ENCODE measurements at places on chromosomes 7 and 10.

GRCh38 chr10:311901-312665 lies 176.8 kb downstream of the ZMYND11 start:
- DNase-seq = no peak

GRCh38 chr7:25482631-25483030 lies 254.3 kb upstream of the NPVF start:
- DNase-seq = no peak

DNA sequence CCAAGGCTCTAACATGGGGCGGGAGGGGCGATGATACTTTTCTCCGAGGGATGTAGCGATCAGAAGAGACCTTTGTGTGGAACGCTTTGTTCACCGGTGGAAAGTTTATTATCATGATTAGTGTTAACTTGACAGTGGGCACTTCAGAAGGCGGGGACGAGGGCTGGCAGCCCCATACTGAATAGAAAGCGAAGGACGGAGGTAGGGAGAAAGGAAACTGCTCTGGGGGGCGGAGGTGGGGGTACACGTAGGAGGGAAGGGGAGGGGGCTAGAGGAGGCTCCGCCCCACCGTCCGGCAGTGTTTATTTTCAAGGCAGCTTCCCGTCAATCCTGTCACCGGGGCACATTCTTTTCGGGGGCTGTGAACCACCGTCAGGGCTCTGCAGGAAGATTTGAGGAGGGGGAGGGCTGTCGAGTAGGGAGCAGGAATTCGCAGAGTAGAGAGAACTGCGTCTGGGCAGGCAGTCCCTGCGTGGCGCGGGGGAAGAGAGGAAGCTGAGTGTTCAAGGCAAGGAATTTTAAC lies 9.4 kb upstream of the NKX2-3 start:
- DNase-seq = no peak

- no peak for DNase-seq
Observed at GRCh38 chr7:116172353-116172752, 38.0 kb upstream of the TES start.

DNA sequence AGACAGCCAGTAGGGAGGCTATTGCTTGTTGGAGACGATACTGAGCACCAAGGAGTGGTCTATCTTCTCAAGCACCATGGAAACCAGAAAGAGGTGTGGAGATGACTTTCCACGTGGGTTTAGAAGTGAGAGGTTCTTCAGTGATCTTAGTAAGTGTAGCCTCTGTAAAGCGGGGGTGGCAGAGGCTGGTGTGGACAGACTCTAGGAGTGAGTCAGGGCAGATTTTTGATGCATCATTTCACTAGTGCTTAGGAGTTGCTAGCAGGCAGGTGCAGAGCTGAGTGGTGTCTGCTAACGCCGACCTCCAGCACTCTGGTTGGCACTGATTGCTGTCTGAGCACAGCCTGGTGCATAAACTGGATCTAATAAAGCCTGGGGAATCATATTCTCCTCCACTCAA lies 78.4 kb upstream of the ADO start:
- peak; percentile 67 for DNase-seq

DNA sequence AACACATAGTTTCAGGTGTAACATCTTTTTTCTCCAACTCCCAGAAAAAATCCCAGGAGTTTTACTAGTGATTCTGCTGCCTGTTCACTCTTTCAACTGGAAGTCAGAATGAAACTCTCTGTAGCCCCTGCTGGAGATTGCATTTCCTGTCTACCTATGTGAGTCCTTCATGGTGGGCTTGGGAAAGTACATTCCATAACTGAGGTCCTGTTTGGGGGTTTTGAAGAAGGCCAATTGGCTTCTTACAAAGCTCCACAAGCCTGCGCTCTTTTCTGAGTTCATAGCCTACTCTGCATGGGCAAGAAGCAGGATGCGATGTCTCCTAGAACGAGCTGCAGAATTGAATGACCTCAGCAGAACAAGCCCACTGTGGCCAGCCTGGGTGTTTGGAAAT lies 86.7 kb downstream of the LYZL2 start:
- no peak for DNase-seq

Measured in activated CD8-positive, alpha-beta memory T cell treated with anti-CD3 and anti-CD28 coated beads, Interleukin-2, amount 10 ng/mL, durations not matched to agents 7 days and 5 days (primary cell).